ENCODE measurements at places on chromosomes 11 and 22.

GRCh38 chr11:19864141-19865140 lies 151.8 kb downstream of the NAV2 start:
- DNase-seq, result no peak

GRCh38 chr11:60781286-60781980 lies 3.7 kb upstream of the MS4A10 start:
- DNase-seq, result no peak

DNA sequence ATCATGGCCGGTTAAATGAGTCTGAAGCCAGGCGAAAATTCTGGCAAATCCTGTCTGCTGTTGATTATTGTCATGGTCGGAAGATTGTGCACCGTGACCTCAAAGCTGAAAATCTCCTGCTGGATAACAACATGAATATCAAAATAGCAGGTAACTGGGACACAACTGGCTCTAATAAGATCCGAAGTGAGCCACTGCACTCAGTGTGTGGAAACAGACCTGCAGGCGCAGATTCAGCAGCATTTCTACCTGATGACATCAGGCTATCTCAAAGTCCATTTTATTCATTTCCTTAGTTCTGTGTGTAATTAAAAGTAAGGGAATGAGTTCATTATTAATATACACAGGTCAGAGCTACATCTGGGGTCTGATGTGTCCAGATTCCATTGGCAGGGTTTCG lies 78.2 kb downstream of the PPP2R1B start:
- DNase-seq, result no peak

- no peak for DNase-seq
Observed at GRCh38 chr11:77799338-77799737, 21.2 kb downstream of the RSF1 start.

- DNase-seq, result no peak
Observed at GRCh38 chr11:132187814-132188213, 817.4 kb downstream of the NTM start.

GRCh38 chr22:32746732-32747131 lies 54.8 kb upstream of the TIMP3 start:
- DNase-seq, result no peak

GRCh38 chr11:19676475-19677380 lies 35.9 kb upstream of the NAV2 start:
- DNase-seq, result no peak

DNA sequence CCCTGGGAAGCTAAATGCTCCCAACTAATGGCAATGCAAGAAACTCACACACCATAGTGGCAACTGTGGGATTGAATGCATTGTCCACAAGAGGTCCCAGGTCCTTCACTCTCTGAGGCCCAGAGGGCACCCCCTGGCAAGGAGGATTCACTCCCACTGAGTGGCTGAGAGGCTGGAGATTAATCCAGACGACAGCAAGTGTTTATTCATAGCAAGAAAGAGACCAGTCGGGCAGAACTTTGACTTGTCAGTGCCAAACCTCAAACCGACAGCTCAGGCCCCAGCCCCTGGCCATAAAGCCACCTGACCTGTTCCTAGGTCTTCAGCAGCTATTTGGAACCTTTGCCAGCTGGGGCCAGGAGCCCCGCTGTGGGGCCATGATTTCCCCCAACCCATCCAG lies 54.5 kb upstream of the MPEG1 start:
- DNase-seq, result no peak

DNA sequence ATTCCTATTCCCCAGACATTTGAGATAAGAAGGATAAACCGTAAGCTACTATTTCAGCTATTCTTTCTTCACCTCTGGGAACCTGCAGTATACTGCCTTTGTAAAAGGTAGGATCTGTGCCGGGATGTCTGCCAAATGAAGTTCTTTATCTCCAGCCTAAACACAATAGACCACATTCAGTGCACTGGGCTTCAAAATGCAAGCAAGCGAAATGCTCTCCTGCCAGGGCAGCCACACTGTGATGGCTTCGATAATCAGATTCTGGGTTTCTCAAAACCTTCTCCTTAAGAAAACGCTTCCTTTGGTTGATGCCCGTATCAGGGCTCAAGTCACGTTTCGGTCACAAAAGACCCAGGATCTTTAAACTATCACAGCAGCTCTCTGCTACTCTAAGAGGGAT lies 299.5 kb upstream of the B3GAT1 start:
- DNase-seq, result no peak

DNA sequence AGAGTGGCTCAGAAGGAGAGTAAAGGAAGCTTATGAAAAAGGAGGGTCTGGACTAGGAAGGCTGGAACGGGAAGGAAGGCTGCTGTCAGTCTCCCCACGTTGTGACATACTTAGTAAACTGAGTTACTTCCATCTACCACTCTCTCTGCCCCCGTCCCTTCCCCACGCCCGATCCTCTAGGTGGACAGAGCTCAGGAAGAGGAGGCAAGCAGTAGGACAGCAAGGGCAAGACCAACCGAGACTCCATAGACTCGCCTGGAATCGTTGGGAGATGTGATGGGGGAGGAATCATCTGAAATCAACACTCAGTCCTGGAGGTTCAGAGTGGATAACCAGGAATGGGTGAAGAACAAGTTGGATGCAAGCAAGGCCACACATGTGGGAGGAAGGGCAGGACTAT lies 240.7 kb downstream of the BUD13 start:
- no peak for DNase-seq

GRCh38 chr11:113193946-113194345 lies 120.4 kb upstream of the TTC12 start:
- DNase-seq, result no peak

GRCh38 chr11:63490551-63491239 lies at the start of gene PLAAT5:
Gene PLAAT5, minus strand, starts transcription at chr11:63491167. Its CDS starts 133 bp downstream, at chr11:63491034.
- peak; percentile 6 for DNase-seq

DNA sequence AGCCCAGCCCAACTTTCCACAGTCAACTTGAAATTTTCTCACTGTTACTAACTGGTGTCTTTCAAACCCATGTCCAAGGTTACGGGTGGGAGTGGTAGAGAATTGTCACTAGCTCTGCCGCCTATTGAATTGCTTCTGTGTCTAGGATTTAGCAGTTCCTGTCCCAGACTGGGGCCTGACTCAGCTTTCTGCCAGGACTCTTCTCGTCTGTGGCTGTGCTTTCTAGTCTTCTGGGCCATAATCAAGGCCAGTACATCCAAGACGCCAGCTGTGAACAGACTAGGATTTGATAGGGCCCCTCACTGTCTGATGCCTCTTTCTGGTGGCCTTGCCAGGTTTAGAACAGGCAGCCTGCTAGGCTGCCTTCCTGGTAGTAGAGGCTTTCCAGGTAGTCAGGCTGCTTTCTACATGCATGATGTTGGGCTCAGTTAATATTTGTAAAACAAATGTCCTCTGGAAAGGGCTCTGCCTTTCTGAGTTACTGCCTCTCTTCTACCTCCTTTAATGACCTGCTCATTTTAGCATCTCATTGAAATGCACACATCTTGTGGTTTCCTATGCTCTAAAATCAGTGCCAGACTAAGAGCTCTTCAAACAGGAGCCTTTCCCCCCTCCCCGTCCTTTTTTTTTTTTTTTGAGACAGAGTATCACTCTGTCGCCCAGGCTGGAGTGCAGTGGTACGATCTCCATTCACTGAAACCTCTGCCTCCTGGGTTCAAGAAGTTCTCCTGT lies 13.1 kb upstream of the HIKESHI start:
- no peak for DNase-seq

DNA sequence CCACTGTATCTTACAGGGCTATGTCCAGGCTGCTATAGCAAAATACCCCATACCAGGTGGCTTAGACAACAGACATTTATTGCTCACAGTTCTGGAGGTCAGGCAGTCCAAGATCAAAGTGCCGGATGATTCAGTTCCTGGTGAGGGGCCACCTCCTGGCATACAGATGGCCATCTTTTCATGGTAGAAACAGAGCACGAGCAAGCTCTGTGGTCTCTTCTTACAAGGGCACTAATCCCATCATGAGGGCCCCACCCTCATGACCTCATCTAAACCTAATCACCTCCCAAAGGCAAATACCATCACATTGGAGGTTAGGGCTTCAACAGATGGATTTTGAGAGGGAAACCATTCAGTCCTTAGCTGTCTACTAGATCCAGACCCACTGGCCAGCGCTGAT lies 117.4 kb upstream of the NECTIN1 start:
- DNase-seq, result no peak

GRCh38 chr11:131533149-131533548 lies 162.7 kb downstream of the NTM start:
- DNase-seq, result no peak

- DNase-seq, result no peak
Observed at GRCh38 chr11:5351208-5351607, at the start of gene OR51B6. Gene OR51B6, plus strand, starts transcription at chr11:5351508. Its CDS starts 0 bp downstream, at chr11:5351508.

DNA sequence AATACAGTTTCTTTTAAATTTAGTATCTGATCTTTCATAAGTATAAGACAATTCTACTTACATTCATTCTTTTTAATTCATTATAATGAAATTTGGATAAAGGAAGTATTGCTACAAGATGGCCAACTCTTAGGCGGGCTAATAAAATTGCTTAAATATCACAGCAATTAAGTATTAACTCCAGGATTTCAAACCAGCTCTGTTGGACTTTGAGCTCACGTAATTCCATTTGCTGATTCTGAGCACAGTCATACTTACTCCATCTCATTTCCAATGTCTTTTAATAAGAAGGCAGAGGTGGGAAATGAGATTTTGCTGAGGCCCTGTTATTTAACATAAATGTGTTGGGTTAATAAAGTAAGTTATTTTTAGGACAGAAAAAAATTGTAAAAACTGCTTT lies 748.1 kb downstream of the KCNA4 start:
- no peak for DNase-seq

DNA sequence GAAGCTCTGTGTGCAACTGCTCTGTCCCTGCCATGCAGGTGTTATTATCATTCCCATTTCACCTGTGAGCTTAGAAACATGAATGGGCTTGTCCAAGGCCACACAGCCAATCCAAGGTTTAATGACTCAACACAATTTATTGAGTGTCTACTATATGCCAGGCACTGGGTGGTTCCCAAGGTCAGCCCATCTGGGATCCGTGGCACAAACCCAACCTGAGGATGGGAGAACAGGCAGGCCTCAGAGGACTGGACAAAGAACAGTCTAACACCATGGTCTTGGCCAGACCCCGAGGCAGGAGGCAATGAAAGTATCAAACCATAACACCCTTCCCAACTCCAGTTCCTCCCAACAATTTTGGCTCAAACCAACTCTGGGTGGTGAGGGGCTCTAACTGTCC lies 15.7 kb downstream of the SPATA19 start:
- no peak for DNase-seq

- DNase-seq, result no peak
Observed at GRCh38 chr11:70073871-70074371, 4.2 kb upstream of the ANO1 start.
